Upper lobe of left lung (tissue), 6 donors: ENCODE measurements at places on chromosomes 2 and 18. TPM values are rescaled to one million over a fixed set of nuclear protein-coding genes. Genes with fewer than 3 reads are reported as not detected.

- H3K36me3 ChIP-seq = no peaks in the 10 kb centered on the region
- peak overlapping the region; percentile 65 for H3K4me3 ChIP-seq
- H3K27ac ChIP-seq = no peak overlapping the region
- no peaks in the 10 kb centered on the region for H3K27me3 ChIP-seq
- DNase-seq = peak; percentile 95
- no peaks in the 10 kb centered on the region for H3K4me1 ChIP-seq
These were observed 69.9 kb upstream of the DLX2 start for GRCh38 chr2:172172513-172173173.

DNA sequence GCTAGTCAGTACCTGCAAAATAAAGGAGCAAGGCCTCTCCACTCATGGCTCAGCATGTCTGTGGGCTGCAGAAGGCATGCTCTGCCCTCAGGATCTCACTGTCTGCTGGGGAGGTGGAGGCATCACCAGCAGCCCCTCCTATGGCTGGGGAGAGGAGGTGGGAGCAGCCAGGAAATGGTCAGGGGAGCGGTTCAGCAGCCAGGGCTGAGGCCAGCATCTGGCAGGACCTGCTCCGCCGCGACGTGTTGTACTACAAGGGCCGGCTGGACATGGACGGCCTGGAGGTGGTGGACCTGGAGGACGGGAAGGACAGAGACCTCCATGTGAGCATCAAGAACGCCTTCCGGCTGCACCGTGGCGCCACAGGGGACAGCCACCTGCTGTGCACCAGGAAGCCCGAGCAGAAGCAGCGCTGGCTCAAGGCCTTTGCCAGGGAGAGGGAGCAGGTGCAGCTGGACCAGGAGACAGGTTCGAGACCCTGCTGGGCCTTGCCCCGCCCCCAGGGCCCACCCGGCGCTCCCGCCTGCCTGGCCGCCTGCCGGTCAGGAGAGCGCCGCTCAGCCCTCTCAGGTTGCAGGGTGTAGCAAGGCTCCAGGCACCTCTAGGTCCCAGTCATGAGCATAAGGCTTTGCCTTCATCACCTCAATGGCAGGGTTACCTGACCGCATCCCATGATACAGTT, 49.0 kb downstream of the FAM168B start:
- no peak overlapping the region for H3K27ac ChIP-seq
- H3K27me3 ChIP-seq = no peaks in the 10 kb centered on the region
- no peak overlapping the region for H3K4me3 ChIP-seq
- peaks cover 10% of the 10 kb centered on the region for H3K4me1 ChIP-seq
- DNase-seq = peak; percentile 69
- peaks cover 24% of the 10 kb centered on the region for H3K36me3 ChIP-seq

The CTLA4 gene
- total RNA-seq = 3.1 TPM

The DNAH7 gene
- 5.5 TPM for total RNA-seq

GRCh38 chr18:46252759-46253158, 148.6 kb downstream of the HAUS1 start:
- no peak overlapping the region for H3K4me3 ChIP-seq
- H3K27me3 ChIP-seq = no peaks in the 10 kb centered on the region
- H3K36me3 ChIP-seq = peaks cover 8% of the 10 kb centered on the region
- no peak overlapping the region for H3K27ac ChIP-seq
- peaks cover 17% of the 10 kb centered on the region for H3K4me1 ChIP-seq
- DNase-seq = no peak

- no peak for DNase-seq
- H3K27ac ChIP-seq = no peak overlapping the region
- H3K27me3 ChIP-seq = no peaks in the 10 kb centered on the region
- H3K36me3 ChIP-seq = no peaks in the 10 kb centered on the region
- peaks cover 5% of the 10 kb centered on the region for H3K4me1 ChIP-seq
These were observed 289.1 kb downstream of the TRIB2 start for GRCh38 chr2:13005761-13006335.

DNA sequence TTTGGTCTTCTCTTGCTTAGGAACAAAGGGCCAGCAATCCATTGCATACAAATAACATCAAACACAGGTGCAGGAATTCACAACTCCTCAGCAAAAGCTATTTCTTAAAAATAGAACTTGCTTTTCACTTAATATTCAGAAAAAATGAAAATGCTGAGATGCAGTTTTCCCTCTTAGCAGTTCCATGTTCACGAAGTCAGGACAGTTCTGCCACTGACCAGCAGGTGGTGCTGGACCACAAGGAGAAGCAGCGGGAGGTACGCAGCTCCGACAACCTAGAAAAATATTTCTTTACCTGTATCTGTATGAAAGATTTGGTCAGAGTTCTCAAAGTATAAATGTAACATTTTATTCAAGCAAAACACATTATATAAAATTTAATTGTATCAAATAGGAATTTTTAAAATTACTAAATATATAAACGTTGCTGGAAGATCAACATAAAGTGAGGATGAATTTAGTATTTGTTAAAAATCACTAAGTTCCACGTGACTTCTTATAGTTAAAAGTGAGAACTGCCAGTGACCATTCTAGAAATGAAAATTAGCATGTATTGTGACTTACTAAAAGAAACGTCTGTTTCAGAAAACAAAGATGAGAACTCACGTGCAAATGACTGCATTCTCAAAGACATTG, 48.8 kb downstream of the ADNP2 start:
- no peak overlapping the region for H3K27ac ChIP-seq
- no peaks in the 10 kb centered on the region for H3K36me3 ChIP-seq

DNA sequence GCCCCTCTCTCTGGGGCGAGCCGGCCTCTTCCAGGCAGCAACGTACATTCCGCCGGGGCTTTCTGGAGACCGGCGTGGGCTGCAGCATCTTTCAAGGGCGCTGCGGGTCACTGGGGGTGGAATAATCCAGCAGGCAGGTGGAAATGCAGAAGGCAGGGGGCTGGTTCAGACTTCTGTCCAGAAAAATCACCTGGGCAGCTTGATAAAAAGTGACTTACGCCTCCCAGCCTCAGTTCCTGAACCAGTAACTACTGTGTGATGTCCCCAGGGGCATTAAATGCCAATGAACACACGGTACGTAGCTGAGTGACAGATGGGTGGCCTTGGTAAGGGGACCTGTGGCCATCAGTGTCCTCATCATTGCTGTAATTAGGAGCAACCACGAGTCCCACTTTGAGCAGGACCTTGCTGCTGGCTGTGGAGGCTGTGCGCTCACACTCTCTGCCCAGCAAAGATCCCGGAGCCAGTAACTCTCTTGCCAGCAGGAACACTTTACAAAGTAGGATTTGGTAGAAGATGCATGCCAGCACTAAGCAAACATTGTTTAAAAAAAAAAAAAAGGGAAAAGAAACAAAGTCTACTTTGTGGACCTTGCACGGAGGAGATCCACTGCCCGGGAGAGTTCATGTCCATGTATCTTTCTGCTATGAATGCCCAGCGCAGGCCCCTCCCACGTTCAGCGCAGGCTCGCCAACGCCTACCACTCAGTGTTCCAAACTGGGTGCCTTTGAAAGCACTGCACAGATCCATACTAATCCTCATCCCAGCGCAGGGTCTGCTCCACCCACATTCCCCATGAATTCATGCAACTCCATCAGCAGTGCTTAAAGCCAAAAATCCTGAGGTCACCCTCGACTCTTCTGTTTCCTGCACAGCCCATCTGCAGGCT, 177.3 kb downstream of the HDAC4 start:
- peak overlapping the region; percentile 86 for H3K27ac ChIP-seq
- H3K4me1 ChIP-seq = peaks cover 63% of the 10 kb centered on the region
- DNase-seq = peak; percentile 55

The PAIP2B gene
- 2.8 TPM for total RNA-seq

DNA sequence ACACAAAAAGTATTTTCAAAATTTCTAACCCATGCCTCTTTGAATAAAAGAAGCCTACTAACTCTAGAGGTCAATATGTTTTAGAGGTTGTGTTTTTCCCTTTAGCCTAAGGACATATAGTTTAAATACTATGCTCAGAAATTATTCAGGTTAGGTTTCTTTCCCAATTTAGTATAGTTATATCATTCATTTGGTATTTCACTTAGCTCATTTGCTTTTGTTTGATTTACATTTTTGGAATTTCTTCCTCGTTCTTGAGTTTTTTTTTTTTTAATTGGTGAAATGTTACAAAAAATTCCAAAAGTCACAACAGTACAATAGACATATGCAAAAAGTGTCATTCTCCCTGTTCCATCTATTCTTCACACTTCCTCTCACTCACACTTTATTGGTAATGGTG, 371.3 kb upstream of the TNP1 start:
- H3K27me3 ChIP-seq = no peaks in the 10 kb centered on the region
- no peak overlapping the region for H3K27ac ChIP-seq
- H3K36me3 ChIP-seq = no peaks in the 10 kb centered on the region
- no peak for DNase-seq
- no peak overlapping the region for H3K4me3 ChIP-seq

The SPRED2 gene
- 53.0 TPM for total RNA-seq

The SP5 gene
- total RNA-seq = 4.7 TPM

GRCh38 chr2:215811003-215811402, 202.3 kb downstream of the MREG start:
- no peak overlapping the region for H3K27ac ChIP-seq
- H3K36me3 ChIP-seq = no peaks in the 10 kb centered on the region
- no peaks in the 10 kb centered on the region for H3K4me1 ChIP-seq
- no peak for DNase-seq
- no peaks in the 10 kb centered on the region for H3K27me3 ChIP-seq

The IL18R1 gene
- 35.8 TPM for total RNA-seq

The GRHL1 gene
- 7.3 TPM for total RNA-seq

The NTSR2 gene
- total RNA-seq = not detected

The DQX1 gene
- 0.33 TPM for total RNA-seq

The ERMN gene
- total RNA-seq = 0.49 TPM

The LONRF2 gene
- 3.0 TPM for total RNA-seq

- H3K27me3 ChIP-seq = no peaks in the 10 kb centered on the region
- no peaks in the 10 kb centered on the region for H3K36me3 ChIP-seq
- H3K4me3 ChIP-seq = no peak overlapping the region
- H3K4me1 ChIP-seq = no peaks in the 10 kb centered on the region
- H3K27ac ChIP-seq = no peak overlapping the region
These were observed 32.0 kb upstream of the CCDC88A start for GRCh38 chr2:55451699-55452098.

DNA sequence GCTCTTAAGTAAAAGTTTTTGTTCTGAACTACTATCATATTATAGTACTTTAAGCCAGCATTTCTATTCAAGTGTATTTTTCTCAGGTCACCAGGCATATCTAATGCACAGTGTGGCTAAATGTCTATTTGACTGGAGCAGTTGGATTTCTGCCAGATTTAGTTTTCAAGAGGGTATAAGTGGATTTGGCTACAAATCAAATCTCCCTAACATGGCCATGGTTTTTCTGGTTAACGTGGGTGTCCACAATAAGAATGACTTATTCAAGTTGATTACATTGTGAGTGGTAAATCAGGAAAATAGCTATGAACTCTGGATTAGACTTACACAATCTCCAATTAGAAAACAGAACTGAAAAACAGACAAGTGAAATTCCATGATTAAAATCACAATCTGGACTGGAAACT, 5.7 kb upstream of the CHN1 start:
- no peaks in the 10 kb centered on the region for H3K36me3 ChIP-seq
- H3K27ac ChIP-seq = no peak overlapping the region
- H3K27me3 ChIP-seq = no peaks in the 10 kb centered on the region
- DNase-seq = no peak

GRCh38 chr18:26978812-26979341, 113.4 kb upstream of the AQP4 start:
- DNase-seq = no peak
- H3K27me3 ChIP-seq = no peaks in the 10 kb centered on the region
- no peak overlapping the region for H3K4me3 ChIP-seq
- H3K4me1 ChIP-seq = no peaks in the 10 kb centered on the region

GRCh38 chr18:12246849-12247808, 7.0 kb upstream of the CIDEA start:
- H3K4me1 ChIP-seq = no peaks in the 10 kb centered on the region
- no peaks in the 10 kb centered on the region for H3K27me3 ChIP-seq
- no peak overlapping the region for H3K27ac ChIP-seq
- no peak for DNase-seq
- H3K36me3 ChIP-seq = no peaks in the 10 kb centered on the region
- no peak overlapping the region for H3K4me3 ChIP-seq

DNA sequence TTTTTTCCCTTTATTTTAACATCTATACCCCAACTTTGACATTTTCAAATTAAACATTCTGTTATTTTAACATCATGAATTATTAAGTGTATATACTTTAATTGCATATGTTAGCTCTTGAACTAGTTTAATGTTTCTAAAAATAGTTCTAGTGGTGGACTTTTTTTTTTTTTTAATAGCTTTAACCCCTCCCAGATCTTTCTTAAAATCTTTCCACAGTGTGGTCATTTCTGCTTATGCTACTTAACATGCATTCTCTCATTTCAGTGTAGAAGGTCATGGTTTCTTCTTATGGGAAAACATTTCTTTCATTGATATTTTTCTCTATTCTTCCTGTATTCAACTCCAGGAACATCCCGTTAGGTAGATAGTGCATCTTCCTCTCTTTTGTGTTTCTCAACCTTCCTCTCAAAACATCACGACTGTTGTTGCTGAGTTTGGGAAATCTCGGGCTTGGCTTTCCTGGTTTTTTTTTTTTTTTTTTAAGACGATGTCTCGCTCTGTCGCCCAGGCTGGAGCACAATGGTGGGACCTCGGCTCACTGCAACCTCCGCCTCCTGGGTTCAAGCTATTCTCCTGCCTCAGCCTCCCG, 849 bp upstream of the TMEM18 start:
- H3K4me3 ChIP-seq = peak overlapping the region; percentile 68
- no peaks in the 10 kb centered on the region for H3K36me3 ChIP-seq
- peak overlapping the region; percentile 94 for H3K27ac ChIP-seq

GRCh38 chr2:33727361-33728032, 128.4 kb upstream of the FAM98A start:
- no peaks in the 10 kb centered on the region for H3K27me3 ChIP-seq
- no peak for DNase-seq
- H3K4me3 ChIP-seq = no peak overlapping the region
- no peaks in the 10 kb centered on the region for H3K4me1 ChIP-seq
- H3K27ac ChIP-seq = no peak overlapping the region

- H3K36me3 ChIP-seq = peaks cover 6% of the 10 kb centered on the region
- no peak for DNase-seq
- H3K4me3 ChIP-seq = no peak overlapping the region
These were observed 84.5 kb downstream of the STRN start for GRCh38 chr2:36881816-36882215.

The FLACC1 gene
- 10.0 TPM for total RNA-seq

GRCh38 chr2:182300608-182301007, 126.2 kb downstream of the PDE1A start:
- H3K4me1 ChIP-seq = no peaks in the 10 kb centered on the region
- no peak for DNase-seq
- no peaks in the 10 kb centered on the region for H3K27me3 ChIP-seq
